ENCODE measurements at places on chromosomes 1 and 21.

GRCh38 chr1:23343221-23344110, 618 bp downstream of the HNRNPR start:
- no peak for DNase-seq

DNA sequence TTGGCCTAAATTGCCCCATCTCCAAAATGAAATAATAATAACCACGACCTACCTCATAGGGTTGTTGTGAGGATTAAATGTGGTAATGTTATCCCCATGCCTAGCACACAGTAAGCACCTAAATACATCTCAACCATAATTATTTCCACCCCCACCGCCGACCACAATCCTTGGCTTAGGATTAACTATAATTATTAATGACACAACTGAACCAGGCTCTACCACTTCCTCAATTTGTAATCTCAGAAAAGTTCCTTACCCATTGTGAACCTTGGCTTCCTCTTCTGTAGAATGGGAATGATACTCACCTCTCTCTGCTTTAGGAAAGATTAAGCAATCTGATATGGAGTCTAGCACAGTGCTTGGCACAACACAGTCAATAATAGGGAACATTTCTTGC, 44.3 kb upstream of the TACSTD2 start:
- DNase-seq, result peak; percentile 55

DNA sequence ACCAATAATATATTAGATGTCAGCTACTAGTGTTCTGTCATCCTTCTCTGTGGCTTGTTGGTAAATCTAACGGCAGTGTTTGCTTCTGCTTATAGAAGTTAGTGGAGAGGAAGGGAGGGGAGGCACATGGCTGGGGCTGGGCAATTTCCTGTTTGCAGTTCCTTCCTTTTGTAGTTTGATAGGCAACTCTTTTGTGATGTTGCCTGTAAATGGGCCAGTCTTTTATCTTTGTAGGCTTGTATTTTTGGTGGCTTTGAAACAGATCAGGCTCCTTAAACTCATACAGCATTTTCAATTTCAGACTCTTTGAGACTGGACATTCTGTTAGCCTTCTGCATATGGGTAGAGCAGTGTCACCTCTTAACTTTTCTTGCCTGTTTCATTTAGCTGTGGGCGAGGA, 48.1 kb downstream of the CDC14A start:
- no peak for DNase-seq

GRCh38 chr1:242525360-242525722, 844 bp upstream of the PLD5 start:
- no peak for DNase-seq

GRCh38 chr1:54949053-54949452, 31.4 kb upstream of the TMEM61 start:
- no peak for DNase-seq

GRCh38 chr1:226728448-226728847, 10.6 kb downstream of the ITPKB start:
- no peak for DNase-seq

- no peak for DNase-seq
Observed at GRCh38 chr1:51650198-51650597, 33.3 kb downstream of the OSBPL9 start.

- peak; percentile 100 for DNase-seq
Observed at GRCh38 chr1:244214009-244214967, 163.2 kb downstream of the ZBTB18 start.

GRCh38 chr1:207227131-207227630, 94.3 kb upstream of the CD55 start:
- DNase-seq, result no peak
